ENCODE measurements at places on chromosomes 3 and 15. TPM values are rescaled to one million over a fixed set of nuclear protein-coding genes. Genes with fewer than 3 reads are reported as not detected.

AHSG gene
- total RNA-seq, result 0.92 TPM

DNA sequence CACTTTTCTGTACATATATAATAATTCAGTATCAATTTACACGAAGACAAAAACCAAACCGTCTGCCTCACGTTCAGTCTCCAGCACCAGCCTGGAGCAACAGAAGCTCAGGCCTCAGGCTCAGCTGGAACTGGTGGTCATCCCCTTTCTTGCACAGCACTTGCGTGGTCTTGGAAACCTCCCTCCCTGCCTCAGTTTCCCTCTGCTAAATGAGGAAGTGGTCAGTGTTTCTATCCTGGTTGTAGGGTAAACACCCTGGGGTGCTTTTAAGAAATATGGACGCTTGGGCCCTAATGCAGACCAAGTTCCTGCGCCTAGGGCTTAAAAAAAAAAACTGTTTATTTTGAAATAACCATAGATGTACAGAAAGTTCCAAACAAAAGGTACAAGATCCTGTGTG lies 21.6 kb downstream of the IQSEC1 start:
- no peaks in the 10 kb centered on the region for H3K36me3 ChIP-seq
- no peak overlapping the region for H3K4me3 ChIP-seq

DNA sequence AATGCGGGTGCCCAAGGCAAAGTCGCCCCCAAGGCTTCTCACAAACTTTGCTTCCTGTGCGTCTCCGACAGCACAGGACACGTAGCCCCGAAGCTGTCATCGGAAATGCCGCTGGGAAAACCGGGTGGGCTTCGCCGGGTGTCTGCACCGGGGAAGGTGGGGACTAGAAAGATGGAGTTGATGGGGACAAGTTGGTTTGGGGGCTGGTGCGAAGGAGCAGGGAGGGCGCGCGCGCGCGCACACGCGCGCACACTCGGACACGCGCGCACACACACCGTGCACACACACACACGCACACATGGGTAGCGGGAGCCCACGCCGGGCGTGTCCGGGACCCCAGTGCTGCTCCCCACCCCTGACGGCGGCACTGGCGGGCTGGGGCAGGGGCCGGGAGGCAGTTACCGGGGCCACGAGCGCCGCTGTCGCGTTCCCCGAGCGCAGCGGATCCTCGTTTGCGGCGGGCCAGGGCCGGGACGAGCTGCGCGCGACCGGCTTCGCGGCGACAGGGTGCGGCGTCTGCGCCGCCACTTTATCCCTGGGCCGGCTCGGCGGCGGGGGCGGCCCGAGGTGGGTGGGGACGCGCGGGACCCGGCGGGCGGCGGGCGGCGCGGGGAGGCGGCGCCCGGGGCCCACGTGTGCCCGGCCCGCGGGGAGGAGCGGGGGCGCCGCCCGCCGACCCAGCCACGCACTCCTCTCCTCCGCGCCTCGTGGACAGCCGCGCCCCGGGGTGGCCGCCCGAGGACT lies 539 bp upstream of the MGLL start:
- peak overlapping the region; percentile 90 for H3K27ac ChIP-seq
- no peaks in the 10 kb centered on the region for H3K36me3 ChIP-seq
- no peaks in the 10 kb centered on the region for H3K27me3 ChIP-seq
- H3K4me3 ChIP-seq, result peak overlapping the region; percentile 76

DNA sequence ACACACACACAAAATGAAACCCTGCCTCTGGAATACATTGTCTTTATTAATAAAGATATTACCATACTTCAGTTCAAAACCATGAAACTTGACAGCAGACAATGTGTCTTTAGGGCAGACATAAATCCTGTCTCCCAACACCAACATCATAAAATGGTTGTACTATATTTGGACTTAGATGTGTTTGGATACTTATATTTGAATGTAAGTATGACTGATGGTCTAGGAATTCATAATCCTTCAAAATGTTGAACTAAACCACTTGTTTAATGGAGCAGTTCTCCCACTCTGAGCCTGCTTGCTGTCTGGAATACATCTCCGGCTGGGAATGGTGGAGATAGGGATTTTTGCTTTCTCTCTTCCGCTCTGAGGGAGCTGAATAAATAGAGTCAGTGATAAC lies 10.6 kb downstream of the FBN1 start:
- H3K27ac ChIP-seq, result no peak overlapping the region
- no peaks in the 10 kb centered on the region for H3K27me3 ChIP-seq
- peak; percentile 20 for DNase-seq
- peaks cover 10% of the 10 kb centered on the region for H3K4me1 ChIP-seq
- H3K36me3 ChIP-seq, result no peaks in the 10 kb centered on the region

RASGRP1 gene
- 5.8 TPM for total RNA-seq

GRCh38 chr3:28308196-28308595 lies 40.3 kb upstream of the ZCWPW2 start:
- no peaks in the 10 kb centered on the region for H3K4me1 ChIP-seq
- H3K4me3 ChIP-seq, result no peak overlapping the region
- no peaks in the 10 kb centered on the region for H3K36me3 ChIP-seq
- H3K27ac ChIP-seq, result no peak overlapping the region
- DNase-seq, result no peak
- H3K27me3 ChIP-seq, result no peaks in the 10 kb centered on the region

NAALADL2 gene
- total RNA-seq, result 13.4 TPM

WNT5A gene
- 4.1 TPM for total RNA-seq

Data from stomach (tissue), 19 donors.